ENCODE measurements at places on chromosomes 11 and 22.

- DNase-seq: no peak
Observed at GRCh38 chr11:68025047-68025446, 5.4 kb upstream of the NDUFS8 start.

DNA sequence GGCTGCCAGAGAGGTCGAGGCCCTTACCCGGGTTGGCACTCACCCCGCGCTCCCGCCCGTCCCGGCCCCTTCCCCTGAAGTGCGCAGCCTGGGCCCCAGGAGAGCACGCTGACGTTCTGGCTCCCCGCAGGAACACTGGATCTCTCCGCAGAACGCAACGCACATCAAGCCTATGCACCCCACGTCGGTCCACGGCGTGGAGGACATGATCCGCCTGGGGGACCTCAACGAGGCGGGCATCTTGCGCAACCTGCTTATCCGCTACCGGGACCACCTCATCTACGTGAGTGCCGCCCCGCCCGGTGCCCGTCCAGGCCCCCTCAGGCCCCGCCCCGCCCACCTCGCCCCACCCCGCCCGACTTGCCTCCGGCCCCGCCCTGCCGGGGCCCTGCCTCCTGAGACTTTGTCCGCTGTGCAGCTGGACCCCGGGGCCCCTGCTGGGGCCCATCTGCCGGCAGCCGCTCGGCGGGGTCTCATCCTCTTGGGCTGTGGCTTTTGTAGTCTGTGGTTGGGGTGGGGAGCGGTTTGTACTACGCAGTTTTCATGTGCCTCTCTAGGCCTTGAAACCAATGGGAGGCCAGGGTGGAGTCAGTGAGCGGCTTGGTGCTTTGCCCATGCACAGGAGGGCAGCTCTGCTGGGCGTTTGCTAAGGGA, 19.7 kb downstream of the MYO7A start:
- DNase-seq: no peak

- no peak for DNase-seq
Observed at GRCh38 chr11:83611031-83611430, 324.9 kb upstream of the CCDC90B start.

- no peak for DNase-seq
Observed at GRCh38 chr11:36098087-36098486, 154.2 kb downstream of the LDLRAD3 start.

GRCh38 chr11:23314162-23314561, 453.9 kb upstream of the CCDC179 start:
- no peak for DNase-seq

Data from CMK (cell line).